Hindlimb muscle (tissue), 1 donor: ENCODE measurements at places on chromosomes 12 and 14. TPM values are rescaled to one million over a fixed set of nuclear protein-coding genes. Genes with fewer than 3 reads are reported as not detected.

RHEBL1 gene
- 2.2 TPM for polyA plus RNA-seq

RTN1 gene
- polyA plus RNA-seq, result 2.4 TPM

TAS2R9 gene
- polyA plus RNA-seq, result not detected

TXNDC16 gene
- 5.3 TPM for polyA plus RNA-seq

P2RX7 gene
- polyA plus RNA-seq, result 2.5 TPM

GCN1 gene
- polyA plus RNA-seq, result 47.6 TPM
